ENCODE measurements at places on chromosomes 1 and 21.

GRCh38 chr1:75732703-75733102 lies 8.2 kb downstream of the ACADM start:
- peak; percentile 59 for ATAC-seq

GRCh38 chr21:40073642-40074041 lies 206.4 kb downstream of the PCP4 start:
- no peak for ATAC-seq

- no peak for ATAC-seq
These were observed 64.2 kb downstream of the PGBD5 start for GRCh38 chr1:230361941-230362340.

- no peak for ATAC-seq
These were observed 9.6 kb downstream of the DHRS3 start for GRCh38 chr1:12608311-12608957.

DNA sequence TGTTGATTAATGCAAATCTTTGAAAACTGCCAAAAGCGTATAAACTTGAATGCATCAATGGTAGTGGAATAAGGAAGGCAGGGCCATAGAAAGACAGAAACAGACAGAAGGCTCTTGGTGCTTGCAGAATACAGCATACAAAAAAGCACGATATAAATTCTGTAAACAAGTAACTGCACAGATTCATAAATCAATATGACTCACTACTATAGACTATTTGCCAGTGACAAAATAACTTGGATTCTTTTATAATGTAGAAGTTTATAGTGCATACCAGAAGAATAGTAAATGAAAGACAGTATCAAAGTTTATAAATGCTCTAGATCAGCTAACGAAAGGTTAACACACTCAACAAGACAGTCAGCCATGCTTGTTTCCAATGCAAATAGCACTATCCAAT lies 349.6 kb downstream of the PTBP2 start:
- peak; percentile 27 for ATAC-seq

DNA sequence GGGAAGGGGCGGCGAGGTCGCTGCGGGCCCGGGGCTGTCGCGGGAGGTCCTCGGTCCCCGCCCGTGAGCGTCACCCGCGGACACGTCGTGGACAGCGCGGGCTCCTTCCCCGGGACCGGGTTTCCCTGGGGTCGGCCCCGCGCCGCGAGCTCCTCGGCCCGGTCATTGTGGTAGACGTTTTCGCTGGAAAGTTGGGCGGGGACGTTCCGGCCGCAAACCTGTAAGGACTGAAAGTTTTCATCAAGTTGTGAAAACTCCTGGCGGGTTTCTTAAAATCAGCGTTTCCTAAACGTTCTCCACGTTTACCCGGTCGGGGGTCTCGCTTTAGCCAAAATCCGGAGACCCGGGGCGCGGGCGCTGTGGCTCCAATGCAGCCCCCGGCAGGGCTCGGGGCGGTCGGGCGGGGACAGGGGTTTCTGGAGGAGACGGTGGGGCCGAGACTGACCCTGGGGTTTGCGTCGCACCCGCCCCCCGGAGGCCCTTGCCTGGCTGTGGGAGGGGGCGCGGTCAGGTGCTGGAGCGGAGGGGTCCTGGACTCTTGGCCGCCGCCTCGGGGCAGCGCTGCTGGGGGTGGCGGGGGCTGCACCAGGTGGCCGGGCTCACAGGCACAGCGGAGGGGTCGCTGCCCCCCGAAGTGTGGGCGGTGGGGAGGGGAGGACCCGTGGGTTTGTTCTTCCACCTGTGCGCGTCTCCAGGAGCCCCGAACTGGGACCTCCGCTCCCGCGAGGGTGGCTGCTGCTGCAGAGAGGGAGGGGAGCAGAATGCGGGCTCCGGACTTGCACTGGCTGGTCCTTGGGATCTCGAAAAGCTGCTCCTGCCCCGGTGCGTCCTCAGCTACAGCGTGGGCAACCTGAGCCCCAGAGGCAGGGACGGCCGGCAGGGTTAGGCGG lies 827 bp downstream of the PRKCZ start:
- no peak for ATAC-seq

DNA sequence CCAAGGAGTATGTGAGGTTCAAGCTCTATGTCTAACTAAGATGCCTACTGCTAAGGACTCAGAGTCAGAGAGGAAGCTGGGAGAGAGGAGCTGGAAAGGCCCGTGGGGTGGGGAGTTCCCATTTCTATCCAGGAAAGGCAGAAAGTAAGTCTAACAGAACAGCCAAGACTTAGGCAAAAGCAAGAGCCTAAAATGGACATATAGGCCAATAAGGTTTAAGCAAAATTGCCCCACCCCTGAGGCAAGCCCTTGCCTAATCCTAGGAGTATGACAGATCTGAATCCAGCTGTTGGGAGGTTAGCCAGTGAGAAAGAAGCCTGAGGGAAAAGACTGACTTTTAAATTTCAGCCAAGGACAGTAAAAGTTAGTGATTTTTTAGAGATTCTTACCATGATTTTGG lies 1.6 kb upstream of the KLHDC9 start:
- ATAC-seq, result no peak

DNA sequence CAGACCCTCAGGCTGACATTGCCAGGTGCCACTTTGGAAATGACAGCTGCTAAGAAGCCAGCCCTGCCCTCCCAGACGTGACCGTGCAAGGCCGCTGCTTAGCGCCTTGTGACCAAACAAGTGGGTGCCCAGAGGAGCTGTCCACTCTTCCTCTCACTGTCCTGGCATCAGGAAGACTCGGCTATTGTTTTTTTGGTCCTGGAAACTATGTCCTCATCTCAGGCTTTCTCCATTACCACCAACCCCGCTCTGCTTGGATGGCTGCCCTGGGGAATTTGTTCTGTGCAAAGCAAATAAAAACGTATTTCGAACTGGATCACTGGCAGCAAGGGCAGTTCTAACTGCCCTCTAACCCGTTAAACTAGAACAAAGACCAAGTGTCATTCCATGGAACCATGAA lies 13.7 kb upstream of the TENT5C start:
- ATAC-seq, result no peak

DNA sequence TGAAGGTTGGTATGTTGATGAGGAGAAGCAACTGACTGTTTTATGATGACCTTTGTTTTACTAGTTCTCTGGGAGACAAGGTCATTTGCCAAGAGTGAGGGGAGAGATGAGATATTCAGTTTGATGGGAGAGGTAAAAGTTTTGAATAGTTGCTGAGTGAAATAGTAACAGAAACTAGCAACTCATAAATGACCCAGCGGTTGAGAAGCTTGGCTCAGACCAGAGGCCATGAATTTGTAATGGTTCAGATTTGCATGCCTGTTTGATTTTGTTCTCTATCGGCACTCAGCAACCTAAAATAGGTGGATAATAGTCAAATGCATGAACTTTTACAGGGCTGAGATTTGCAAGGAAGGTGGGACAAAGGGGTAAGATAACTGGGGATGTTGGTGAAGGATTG lies 6.6 kb downstream of the CCDC30 start:
- ATAC-seq, result no peak

- ATAC-seq, result no peak
These were observed 37.8 kb downstream of the LRRC8C start for GRCh38 chr1:89670711-89671110.

- no peak for ATAC-seq
These were observed 96.7 kb downstream of the UCK2 start for GRCh38 chr1:165924117-165924516.

- ATAC-seq, result peak; percentile 94
These were observed 13.5 kb downstream of the CITED4 start for GRCh38 chr1:40848530-40849189.

DNA sequence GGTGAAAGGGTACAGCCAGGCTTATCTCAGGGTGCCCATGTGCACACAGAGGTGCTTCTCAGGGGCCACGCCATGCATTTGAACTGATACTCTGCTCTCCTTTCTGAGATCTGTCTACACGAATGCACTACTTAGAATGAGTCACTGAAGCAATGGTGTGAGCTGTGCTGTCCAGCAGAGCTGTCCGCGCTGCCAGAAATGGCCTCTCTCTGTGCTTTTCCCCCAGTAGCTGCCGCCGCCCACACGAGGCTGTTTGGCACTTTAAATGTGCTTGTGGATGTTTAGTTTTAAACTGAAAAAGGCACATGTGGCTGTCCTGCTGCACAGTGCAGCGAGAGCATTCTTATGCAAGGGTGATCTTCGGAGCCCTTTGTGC lies 87.1 kb upstream of the COL6A1 start:
- peak; percentile 79 for ATAC-seq

- no peak for ATAC-seq
These were observed 10.5 kb upstream of the BACH1 start for GRCh38 chr21:29288239-29288638.

- ATAC-seq, result no peak
These were observed 77.7 kb upstream of the C1orf87 start for GRCh38 chr1:60151311-60151710.

DNA sequence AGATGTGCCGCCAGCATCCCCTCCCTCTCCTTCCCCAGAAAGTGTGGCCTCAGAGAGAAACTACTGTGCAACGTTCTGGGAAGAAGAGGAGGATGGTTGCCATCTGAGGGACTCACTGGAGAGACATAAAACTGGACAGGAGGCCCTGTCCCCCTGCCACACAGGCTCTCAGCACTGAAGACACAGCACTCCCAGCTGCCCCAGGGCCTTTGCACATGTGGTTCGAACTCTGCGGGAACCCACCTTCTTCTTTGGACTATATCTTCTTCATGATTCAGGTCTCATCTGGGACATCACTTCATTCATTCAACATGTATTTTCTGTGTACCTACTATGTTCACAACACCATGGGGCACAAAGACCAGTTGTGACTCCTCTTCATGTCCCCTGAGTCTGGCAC lies 17.4 kb downstream of the IGSF21 start:
- ATAC-seq, result no peak

DNA sequence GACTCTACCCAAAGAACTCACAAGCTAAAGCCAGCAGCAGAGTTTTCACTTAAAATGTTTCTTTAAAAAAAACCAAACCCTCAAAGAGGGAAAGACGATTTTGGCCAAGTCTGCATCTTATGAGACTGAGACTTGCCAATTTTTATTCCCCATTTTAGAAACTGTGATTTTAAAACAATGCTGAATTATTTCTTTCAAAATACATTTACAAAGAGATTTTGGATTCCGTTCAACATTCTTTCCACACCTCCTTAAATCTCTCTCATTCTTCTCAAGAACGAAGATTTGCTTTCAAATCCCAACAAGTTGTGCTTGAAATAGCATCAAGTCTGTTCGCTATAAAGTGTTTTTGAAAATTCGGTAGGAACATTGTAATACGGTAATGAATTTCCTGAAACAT lies 133.9 kb upstream of the VANGL1 start:
- no peak for ATAC-seq
